ENCODE measurements at places on chromosomes 4 and X. TPM values are rescaled to one million over a fixed set of nuclear protein-coding genes. Genes with fewer than 3 reads are reported as not detected.

- peaks cover 23% of the 10 kb centered on the region for H3K27me3 ChIP-seq
- H3K4me1 ChIP-seq: peaks cover 10% of the 10 kb centered on the region
- no peak overlapping the region for H3K27ac ChIP-seq
- H3K4me3 ChIP-seq: no peak overlapping the region
- no peak for DNase-seq
These were observed 59.8 kb upstream of the LGI2 start for GRCh38 chr4:25090516-25090915.

- H3K4me3 ChIP-seq: no peak overlapping the region
- H3K36me3 ChIP-seq: no peaks in the 10 kb centered on the region
These were observed 39.0 kb downstream of the SLC25A5 start for GRCh38 chrX:119507206-119507605.

DNA sequence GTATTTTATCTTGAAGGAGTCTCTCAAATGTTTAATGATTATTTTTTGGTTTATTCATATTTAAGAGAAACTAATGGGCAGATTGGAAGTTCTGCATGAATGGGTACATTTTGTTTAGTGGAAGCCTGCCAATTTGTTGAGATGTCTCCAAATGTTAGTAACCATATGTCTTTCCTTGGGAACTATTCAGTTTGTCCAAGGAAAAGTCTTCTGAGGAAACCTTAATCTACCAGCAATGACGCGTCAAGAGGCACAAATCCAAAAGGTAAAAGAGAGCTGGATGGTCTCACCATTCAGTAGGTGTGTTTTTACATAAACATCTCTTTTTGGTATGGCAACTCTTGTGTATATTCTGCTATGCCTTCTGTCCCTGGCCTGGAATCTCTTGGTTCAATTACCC, 37.4 kb upstream of the NDST3 start:
- DNase-seq: no peak
- H3K4me1 ChIP-seq: no peaks in the 10 kb centered on the region
- no peaks in the 10 kb centered on the region for H3K36me3 ChIP-seq
- H3K4me3 ChIP-seq: no peak overlapping the region
- H3K27ac ChIP-seq: no peak overlapping the region
- no peaks in the 10 kb centered on the region for H3K27me3 ChIP-seq

GRCh38 chrX:153361781-153362397, 27.9 kb downstream of the ZNF275 start:
- no peaks in the 10 kb centered on the region for H3K27me3 ChIP-seq
- no peak overlapping the region for H3K27ac ChIP-seq
- H3K4me1 ChIP-seq: no peaks in the 10 kb centered on the region
- DNase-seq: no peak
- no peak overlapping the region for H3K4me3 ChIP-seq
- no peaks in the 10 kb centered on the region for H3K36me3 ChIP-seq

GRCh38 chr4:105714071-105714521, 5.5 kb downstream of the GSTCD start:
- H3K4me1 ChIP-seq: peaks cover 40% of the 10 kb centered on the region
- peaks cover 2% of the 10 kb centered on the region for H3K36me3 ChIP-seq
- DNase-seq: no peak
- no peaks in the 10 kb centered on the region for H3K27me3 ChIP-seq

DNA sequence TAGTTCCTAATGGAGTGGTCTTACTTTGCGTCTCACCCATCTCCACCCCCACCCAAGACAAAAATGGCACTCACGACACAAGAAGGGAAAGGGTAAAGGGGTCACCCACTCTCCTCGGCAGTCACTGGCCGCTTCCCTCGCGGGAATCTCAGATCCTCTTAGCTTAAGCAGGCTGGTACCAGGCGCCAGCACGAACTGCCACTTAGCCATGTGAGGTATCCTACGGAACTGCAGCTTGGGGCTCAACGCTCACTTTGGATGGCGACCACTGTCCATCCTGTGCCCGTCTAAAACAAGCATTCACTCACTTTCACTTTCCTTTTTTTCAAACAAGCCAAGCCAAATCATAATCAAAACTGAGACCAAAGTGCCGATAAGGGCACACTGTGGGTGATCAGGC, 14.6 kb upstream of the MAGIX start:
- H3K4me1 ChIP-seq: peaks cover 3% of the 10 kb centered on the region
- H3K36me3 ChIP-seq: no peaks in the 10 kb centered on the region
- no peak overlapping the region for H3K4me3 ChIP-seq
- H3K27me3 ChIP-seq: no peaks in the 10 kb centered on the region
- DNase-seq: no peak

GRCh38 chr4:115851918-115852766, 738.7 kb upstream of the NDST4 start:
- H3K27me3 ChIP-seq: no peaks in the 10 kb centered on the region
- DNase-seq: peak; percentile 80
- no peaks in the 10 kb centered on the region for H3K36me3 ChIP-seq
- H3K4me3 ChIP-seq: no peak overlapping the region
- H3K27ac ChIP-seq: no peak overlapping the region

GRCh38 chr4:173337463-173337862, 3.3 kb upstream of the HMGB2 start:
- peaks cover 18% of the 10 kb centered on the region for H3K4me1 ChIP-seq
- no peaks in the 10 kb centered on the region for H3K27me3 ChIP-seq
- peaks cover under 1% of the 10 kb centered on the region for H3K36me3 ChIP-seq
- H3K27ac ChIP-seq: no peak overlapping the region

The FOXP3 gene
- not detected for total RNA-seq

The MAGEC1 gene
- total RNA-seq: not detected

The CYLC1 gene
- total RNA-seq: not detected

All from stomach (tissue), 19 donors.